Stimulated activated CD4-positive, alpha-beta T cell treated with anti-CD3 and anti-CD28 coated beads, Interleukin-1b, Interleukin-23, amount 100 ng/mL, for 1 hour (primary cell): ENCODE measurements at places on chromosomes 4 and X.

GRCh38 chr4:141102367-141102766 is 30.9 kb downstream of the RNF150 start:
- DNase-seq, result no peak

GRCh38 chr4:22515145-22515887 is 550 bp downstream of the ADGRA3 start:
- no peak for DNase-seq

DNA sequence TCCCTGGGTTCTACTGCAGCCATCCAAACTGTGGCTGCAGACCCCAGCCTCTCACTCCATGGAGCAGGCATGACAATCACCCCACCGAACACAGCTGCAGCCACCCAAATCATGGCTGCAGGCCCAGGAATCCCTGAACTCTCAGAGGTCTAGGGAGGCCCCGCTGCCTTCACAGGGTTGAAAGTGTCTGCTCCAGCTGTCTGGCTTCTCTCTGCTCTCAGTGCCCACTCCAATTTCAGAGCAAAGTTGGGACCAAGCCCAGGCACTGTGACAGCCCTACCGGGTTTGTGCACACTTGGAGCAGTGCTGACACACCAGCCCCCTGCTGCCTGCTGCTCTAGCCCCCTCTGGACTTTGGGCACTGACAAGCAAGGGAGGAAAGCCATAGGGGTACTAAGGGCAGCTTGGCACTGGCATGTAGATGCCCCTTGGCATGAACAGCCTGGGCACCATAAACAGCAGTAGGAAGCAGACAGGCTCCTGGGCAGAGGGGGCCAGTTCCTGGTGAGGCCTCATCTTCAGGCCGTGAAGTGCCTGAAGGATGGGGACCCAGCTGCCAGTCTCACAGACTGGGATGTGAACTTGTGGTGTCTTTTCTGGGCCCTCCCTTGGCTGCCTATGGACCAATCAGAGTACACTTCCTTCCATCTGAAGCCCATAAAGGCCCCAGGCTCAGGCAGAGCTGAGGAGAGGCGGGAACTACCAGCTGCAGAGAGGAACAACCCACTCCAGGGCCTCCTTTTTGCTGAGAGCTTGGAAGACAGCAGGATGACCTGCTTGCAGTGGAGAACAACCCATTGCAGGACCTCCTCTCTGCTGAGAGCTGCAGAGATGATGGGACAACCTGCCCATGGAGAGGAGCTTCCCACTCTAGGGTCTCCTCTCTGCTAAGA is 68.8 kb downstream of the TECRL start:
- DNase-seq, result no peak

GRCh38 chr4:13160920-13161319 is 323.2 kb downstream of the RAB28 start:
- no peak for DNase-seq

DNA sequence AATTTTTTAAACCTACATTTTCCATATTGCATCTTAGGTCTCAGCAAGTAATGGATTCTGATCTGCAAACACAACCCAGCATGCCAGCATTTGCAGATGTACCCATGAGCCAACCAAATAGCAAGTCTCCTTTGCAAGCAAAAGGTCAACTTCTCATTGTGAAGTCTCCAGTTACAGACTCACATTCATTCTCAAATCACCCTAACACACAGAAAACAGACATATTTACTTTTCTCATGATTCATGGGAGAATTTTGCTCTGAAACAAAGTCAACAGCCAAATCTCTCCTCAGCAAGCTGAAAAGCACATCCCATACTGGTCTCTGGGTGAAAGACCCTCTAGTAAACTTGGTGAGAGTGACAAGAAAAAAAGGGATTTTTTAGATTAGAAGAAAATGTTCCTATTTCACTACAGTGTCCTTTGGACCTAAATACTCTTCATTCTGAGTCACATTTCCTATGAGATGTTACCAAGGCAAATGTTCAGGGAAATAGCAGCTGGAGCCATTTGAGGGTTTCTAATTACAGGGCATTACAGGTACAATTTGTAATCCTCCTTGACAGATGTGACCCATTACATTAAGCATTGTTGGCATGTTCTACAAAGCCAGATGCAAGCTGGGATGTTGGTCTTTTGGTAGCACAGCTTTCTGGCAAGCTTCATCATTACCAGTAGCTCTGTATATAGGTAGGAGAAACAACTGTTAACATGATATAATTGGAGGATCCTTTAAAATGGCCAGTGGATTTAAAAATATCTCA is 383.3 kb downstream of the SMARCA1 start:
- DNase-seq, result no peak

DNA sequence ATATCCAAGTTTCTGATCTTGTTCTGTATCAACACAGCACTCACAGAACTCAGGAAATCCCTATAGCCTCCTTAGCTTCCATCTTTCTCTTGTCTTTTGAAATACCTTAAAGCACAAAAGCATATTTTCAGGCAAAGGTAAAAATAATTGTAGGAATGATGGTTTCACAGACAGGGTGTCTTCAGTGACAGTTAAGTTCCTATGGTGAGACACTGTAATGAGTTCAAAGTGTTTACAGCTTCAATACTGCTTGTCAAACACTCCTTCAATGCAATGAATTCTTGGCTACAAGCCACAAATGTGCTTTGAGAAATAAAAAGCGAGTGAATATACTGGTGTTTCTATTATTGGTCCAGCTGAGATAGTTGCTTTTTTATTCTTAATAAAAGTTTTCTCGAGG is 466.0 kb downstream of the DMD start:
- DNase-seq, result no peak

GRCh38 chr4:186746581-186746980 is 22.9 kb upstream of the FAT1 start:
- no peak for DNase-seq

DNA sequence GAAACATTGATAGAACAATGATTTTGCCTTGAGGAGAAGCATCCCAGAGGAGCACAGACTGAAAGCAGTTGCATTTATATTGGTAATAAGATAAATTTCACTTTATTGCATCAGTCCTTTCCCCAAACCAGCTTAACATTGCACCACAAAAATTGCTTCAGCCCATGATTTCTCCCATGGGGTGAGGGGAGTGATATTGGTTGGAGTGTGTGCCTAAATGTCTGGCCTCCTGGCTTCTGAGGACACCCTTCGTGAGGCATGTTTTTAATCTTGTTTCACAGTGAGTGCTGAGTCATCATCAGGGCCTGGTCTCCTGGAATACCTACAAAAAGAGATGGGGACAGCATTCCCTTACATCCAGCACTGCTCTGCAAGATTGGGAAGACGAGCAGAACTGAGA is 487.9 kb downstream of the C4orf33 start:
- no peak for DNase-seq

GRCh38 chrX:1164322-1165288 is 47.8 kb downstream of the CRLF2 start:
- no peak for DNase-seq

DNA sequence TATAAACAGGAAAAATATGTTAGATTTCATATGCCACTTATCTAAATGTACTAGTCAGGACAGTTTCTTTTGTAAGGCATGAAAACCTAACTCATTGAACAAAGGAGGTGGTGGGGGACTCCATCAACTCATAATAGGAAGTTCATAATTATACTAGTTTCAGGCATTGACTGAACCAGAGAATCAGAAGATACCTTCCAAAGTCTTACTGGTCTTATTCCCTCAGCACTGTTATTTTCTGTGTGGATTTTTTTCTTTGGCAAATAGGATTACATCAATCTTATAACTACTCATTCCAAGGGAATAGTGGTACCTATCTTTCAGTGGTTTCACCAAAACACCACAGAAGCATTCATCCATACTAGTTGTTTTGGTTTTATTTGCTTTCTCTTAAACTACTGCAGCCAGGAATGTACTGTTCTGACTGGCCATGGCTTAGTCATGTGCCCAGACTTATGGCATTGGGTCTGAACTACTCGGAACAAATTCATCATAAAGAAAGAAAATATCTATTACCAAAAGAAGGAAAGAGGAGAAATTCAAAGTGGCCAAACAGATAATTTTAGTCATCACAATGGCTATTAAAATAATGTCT is 273.9 kb downstream of the ARAP2 start:
- no peak for DNase-seq

DNA sequence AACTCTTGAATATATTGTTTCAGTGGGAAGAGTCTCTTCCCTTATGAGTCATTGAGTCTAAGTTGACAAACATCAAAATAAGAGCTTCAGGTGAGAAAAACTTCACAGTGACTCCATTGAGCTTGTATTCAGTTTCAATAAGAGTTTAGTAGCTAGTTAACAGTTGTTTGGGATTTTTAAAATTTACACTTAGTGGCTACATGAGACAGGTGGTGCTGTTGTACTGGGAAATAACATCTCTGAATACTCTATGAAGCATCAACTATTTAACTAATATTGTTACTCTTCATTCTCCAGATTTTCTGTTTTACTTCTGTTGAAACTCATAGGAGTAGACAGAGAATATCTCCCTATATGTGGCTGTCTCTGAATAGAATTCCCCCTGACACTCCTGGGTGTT is 1609.1 kb downstream of the C4orf33 start:
- DNase-seq, result no peak

GRCh38 chr4:159428975-159429692 is 326.3 kb downstream of the RAPGEF2 start:
- no peak for DNase-seq

DNA sequence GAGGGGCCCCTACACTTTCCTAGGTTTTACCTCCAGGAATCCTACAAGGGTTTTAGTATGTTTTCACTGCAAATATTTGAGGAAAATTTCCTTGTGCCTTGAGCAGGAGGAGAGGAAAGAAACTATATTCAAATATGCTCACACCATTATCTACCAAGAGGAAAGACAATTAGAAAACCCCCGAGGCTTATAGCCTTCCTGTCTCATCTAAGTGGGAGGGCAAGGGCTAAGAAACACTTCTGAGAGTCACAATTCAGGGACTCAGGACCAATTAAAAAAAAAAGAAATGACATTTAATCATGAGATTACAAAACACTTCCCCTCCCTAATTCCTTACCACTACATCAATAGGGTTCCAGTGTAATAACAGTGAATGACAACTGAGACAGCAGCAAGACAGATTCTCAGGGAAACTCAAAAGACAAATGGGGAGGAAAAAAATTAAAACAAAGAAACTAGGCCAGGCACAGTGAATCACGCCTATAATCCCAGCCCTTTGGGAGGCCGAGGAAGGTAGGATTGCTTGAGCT is 45.6 kb downstream of the ATRX start:
- DNase-seq, result no peak
